Mesothelial cell of epicardium (in vitro differentiated cells): ENCODE measurements at places on chromosomes 12 and 14. TPM values are rescaled to one million over a fixed set of nuclear protein-coding genes. Genes with fewer than 3 reads are reported as not detected.

The PRPF39 gene
- total RNA-seq, result 73.5 to 82.4 TPM (median 76.1 TPM) in 3 replicates

The SPSB2 gene
- total RNA-seq, result 2.4 to 4.1 TPM (median 2.9 TPM) in 3 replicates

The NOS1 gene
- 0.80 to 0.95 TPM (median 0.84 TPM) in 3 replicates for total RNA-seq

The RERG gene
- total RNA-seq, result 28.6 to 34.0 TPM (median 33.3 TPM) in 3 replicates

DNA sequence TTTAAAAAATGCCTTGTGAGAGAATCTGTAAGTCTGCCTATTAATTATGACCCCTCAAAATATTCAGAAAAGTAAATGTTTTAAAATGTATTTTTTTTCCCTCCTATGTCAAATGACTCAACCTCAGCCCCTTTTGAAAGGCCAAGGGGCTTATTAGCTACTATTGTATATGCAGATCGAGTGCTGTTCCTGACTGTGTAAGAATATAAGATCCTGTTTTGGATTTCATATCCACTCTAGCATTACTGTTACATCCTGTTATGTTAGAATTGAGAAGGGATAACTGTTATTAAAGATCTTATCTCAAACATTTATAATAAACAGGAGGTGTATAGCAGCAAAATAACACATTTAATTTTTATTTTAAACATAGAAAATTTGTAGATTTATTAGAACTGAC lies 46.6 kb upstream of the TPH2 start:
- no peaks in the 10 kb centered on the region for H3K27me3 ChIP-seq
- no peaks in the 10 kb centered on the region for H3K4me1 ChIP-seq
- no peak overlapping the region for H3K27ac ChIP-seq
